Colonic mucosa (tissue), 4 donors: ENCODE measurements at places on chromosomes 7 and 10. TPM values are rescaled to one million over a fixed set of nuclear protein-coding genes. Genes with fewer than 3 reads are reported as not detected.

- no peaks in the 10 kb centered on the region for H3K27me3 ChIP-seq
- H3K4me1 ChIP-seq, result no peaks in the 10 kb centered on the region
- no peak for DNase-seq
- H3K27ac ChIP-seq, result no peak overlapping the region
- no peak overlapping the region for H3K4me3 ChIP-seq
- H3K36me3 ChIP-seq, result no peaks in the 10 kb centered on the region
Measured at GRCh38 chr7:112001091-112001826, 204.9 kb downstream of the DOCK4 start.

Gene HOGA1
- not detected for total RNA-seq

Gene DGKI
- total RNA-seq, result 0.67 TPM

Gene CTAGE6
- total RNA-seq, result not detected
